ENCODE measurements at places on chromosomes 1 and 21.

GRCh38 chr1:52707927-52708655, 9.9 kb upstream of the COA7 start:
- no peak for DNase-seq

DNA sequence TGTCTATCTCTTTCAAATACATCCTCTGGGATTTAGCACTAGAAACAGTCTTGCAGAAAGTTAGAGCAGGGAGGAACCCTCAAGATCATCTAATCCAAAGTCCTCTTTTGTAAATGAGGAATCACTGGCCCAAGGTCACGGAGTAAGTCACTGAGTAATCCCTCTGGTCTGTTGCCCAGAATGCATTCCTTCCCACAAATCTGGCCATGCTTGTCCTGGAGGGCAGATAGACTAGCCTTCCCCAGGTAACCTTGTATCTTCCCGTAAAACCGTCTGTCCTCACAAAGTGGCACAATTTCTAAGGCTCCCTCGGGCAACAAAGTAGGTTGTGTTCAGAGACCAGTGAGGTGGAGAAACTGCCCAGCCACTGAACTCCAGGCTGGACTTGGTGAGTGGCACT, 46.2 kb downstream of the DDR2 start:
- DNase-seq, result no peak

- DNase-seq, result no peak
Measured at GRCh38 chr1:87872189-87872588, 543.5 kb downstream of the LMO4 start.

DNA sequence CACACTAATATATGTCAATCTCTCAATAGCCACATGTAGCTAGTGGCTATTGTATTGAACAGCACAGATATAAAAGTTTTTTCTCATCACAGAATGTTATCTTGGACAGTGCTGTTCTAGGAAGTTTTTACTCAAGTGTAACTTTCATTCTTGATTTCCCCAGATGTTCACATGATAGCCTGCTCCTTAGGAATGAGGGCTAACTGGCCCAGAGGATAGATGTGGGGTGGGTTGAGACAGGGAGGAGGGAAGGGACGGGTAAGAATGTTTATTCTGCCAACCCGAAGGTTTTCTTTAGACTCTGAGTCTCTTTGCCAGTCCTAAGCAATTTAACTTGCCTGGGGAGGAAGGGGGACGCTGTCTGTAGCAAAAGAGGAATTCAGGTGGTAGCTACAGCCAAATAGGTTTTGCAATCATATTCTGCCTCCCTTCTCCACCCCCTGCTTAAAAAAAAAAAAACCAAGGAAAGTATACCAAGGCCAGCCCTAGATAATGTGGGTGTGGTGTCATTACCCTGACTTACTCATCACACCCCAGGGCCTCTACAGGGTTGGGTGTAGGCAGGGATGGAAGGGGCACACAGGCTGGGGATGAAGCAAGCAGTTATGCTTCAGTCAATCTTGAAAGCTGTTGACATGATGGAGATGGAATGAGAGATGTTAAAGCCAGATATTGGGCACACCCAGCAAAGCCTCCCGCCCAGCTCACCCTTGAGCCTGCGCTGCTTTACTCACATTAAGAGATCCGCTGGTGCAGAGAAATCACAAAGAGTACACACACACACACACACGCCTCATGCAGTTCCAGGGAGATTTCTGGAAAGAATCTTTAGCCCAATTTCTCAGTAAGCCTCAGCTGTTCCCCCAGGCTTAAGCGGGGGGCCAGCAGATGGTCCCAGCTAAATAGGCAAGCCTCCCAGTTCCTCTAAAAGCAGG, 59.9 kb downstream of the PLXNA2 start:
- no peak for DNase-seq

DNA sequence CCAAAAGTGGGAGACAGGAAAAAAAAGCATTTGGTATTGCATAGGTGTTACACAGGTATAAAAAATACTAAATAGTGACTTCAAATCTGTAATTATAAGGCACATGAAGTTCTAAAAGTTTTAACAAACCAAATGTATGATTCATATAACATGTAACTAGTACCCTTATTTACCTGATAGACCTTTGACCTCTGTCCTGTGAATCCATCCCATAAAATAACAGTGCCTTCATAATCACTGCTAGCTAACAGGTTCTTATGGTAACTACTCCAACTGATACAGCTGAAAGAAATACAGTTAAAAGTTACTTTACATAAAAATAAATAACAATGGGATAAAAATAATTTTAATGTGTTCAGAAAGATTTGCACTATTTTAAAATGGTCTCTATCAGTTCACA, 163.5 kb downstream of the COP1 start:
- no peak for DNase-seq

DNA sequence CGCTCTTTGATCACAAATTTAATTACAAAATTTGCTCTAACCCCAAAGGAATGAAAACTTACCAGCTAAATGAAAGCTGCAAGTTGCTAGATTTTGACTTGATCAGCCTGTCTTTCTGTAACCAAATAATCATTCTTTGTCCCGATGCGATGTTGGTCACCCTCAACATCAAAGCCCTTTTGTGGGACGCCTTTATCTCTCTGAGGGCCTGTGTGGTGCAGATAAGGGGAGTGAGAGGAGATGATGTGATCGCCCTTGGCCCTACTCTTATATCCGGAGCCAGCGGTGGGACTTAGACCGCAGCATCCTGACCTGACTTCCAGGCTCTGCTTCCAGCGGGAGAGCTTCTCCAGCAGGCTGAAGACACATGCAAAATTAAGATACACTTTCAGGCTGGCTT, 19.3 kb upstream of the UMODL1 start:
- no peak for DNase-seq

DNA sequence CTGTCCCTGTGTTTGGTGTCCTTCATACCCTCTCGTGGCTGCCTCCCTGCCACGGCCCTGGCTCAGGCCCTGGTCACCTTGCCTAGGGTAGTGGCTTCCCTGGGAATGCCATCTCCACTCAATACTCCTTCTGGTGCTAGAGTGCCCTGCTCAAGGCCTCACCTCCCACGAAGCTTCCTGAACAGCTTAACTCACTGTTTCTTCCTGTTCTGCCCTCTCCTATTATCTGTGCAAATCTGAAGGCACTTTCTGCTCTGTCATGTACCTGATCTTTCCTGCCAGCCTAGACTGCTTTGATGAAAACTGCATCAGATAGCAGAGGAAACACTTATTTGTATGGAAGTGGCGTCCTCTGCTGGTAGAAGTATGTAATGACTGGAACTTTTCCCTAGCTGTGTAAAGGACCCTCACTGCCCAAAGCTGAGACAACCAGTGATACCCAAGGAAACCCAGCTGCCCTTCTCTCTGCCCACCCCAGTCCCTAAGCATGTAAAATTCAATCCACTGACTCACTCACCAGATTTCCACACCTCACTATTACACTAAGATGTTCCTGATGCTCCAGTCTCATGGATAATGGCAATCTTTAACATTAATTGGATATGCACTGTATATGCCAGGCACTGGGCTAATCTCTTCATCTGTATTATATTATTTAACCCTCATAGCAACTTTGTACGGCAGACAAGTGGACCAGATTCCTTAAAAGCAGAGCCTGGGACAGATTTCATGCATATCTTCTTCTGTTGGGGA, 36.2 kb upstream of the BTG2 start:
- DNase-seq, result peak; percentile 62

GRCh38 chr1:176165573-176165972, 41.5 kb downstream of the COP1 start:
- no peak for DNase-seq

- no peak for DNase-seq
Measured at GRCh38 chr1:185349556-185349955, 32.5 kb upstream of the IVNS1ABP start.

DNA sequence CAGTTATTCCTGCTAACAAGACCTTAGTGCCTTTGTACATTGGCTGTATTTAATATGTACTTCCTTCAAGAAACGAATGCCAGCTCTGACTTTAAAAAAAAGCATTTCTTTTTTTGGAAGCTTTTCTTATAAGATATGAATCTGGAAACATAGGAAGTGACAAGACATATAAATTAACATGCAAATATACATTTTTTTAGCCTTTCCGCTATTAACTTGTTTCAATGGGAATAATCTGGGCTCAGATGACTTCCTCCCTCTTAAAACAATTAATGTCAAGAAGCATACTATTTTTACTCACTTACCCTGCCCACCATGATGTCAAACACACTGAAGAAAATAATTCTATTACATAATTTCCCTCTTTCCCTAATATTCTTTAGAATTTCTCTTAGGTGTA, 1.4 kb downstream of the DENND1B start:
- DNase-seq, result no peak

DNA sequence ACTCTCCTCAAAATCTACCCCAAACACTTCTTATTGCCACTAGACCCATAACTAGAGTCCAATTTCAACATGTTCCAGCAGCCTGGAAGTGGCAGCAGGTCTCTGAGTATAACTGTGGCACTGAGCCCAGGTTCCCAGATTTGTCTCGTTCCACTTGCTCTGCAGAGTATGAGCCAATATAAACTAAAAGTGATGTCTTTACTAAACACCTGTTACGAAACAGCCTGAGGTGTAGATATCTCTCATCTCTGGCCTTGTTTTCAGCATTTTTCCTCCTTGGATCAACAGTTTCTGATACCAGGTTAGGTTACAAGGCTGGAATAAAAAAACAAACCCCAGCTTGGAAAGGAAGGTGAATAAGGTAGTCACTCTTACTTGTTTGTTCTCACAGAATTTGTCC, 25.2 kb upstream of the PRDX6 start:
- DNase-seq, result no peak

- no peak for DNase-seq
Measured at GRCh38 chr21:32246571-32247140, 32.2 kb downstream of the MIS18A start.

DNA sequence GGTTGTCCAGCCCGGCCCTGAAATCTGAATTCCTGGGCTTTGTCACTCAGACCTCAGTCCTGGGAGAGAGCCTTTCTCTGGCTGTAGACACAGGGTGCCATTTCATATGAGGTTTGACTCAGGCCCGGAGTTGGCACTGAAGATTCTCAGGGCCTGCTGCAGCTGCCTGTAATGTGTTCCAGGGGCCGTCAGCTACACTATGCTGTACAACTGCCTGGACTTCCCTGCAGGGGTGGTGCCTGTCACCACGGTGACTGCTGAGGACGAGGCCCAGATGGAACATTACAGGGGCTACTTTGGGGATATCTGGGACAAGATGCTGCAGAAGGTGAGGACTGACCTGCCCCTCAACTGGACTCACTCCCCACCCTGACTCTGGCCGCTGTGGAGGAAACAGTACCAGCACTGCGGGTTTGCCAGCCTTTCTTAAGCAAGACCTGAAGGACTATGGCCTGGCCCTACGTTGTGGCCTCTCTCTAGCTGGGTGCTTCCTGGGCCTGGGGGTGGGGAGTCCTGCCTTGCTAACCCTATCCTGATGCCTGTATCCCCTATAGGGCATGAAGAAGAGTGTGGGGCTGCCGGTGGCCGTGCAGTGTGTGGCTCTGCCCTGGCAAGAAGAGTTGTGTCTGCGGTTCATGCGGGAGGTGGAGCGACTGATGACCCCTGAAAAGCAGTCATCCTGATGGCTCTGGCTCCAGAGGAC, 18.9 kb downstream of the FAAH start:
- DNase-seq, result no peak

DNA sequence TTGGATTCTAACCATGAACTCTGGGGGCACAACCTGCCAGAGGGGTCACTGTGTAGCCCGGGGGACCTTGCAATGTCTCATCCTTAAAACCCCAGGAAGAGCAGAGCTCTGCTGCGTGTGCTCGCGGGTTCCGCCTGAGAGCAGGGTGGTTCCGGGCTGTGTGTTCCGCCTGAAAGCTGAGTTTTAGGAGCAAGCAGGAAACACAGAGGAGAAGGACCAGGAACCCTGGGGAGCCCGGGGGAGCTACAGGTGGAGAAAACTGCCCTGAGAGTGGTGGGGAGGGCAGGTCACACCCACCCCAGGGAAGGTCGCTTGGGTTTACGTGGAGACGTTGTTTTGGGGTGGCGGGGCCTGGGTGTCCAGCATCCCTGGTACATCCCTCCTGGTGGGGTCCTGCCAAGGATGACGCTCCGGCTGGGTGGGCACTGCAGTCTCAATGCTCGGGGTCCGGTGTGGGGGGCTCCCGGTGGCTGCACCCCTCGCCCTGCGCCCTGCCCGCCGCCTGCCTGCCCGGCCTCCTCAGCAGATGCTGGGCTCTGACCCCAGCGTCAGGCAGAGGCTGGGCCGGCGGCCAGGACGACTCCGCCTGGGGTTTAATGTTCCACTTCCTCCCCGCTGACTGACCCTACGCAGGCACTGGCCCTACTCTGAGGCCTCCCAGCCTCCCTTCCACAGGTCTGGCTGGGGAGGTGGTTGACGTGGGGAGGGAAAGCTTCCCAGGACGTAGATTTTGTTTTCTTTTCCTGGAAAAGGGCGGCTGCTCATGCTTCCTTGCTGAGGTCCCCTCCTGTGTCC, 17.3 kb upstream of the C1orf159 start:
- DNase-seq, result no peak

GRCh38 chr1:237568955-237569354, 321.8 kb downstream of the ZP4 start:
- no peak for DNase-seq

GRCh38 chr1:233512538-233512937, 101.4 kb upstream of the KCNK1 start:
- no peak for DNase-seq

DNA sequence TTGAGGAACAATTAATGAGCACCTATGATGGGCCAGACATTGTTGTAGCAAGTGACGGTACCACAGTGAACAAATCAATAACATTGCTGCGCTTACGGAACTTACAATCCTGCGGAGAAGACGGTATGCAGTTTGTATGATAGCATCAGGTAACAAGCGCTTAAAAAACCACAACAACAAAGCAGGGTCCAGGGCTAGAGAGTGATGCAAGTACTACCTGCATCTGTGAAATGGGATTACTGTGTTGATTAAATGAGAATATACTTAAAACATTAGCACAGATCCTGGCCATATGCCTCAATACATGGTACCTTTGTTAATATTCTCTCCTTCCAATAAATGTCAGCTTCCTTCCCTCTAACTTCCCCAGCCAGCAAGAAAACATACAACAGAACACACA, 110.6 kb upstream of the ADAR start:
- no peak for DNase-seq
